Smooth muscle cell of the umbilical artery (primary cell): ENCODE measurements at places on chromosomes 1 and 21. TPM values are rescaled to one million over a fixed set of nuclear protein-coding genes. Genes with fewer than 3 reads are reported as not detected.

FAM151A gene
- total RNA-seq, result not detected in 2 replicates

TMEM125 gene
- total RNA-seq, result not detected in 2 replicates

HES3 gene
- total RNA-seq, result not detected in 2 replicates

B3GALT2 gene
- 0.37 and 0.89 TPM in 2 replicates for total RNA-seq

KPRP gene
- not detected in 2 replicates for total RNA-seq

S100A16 gene
- 146 and 351 TPM in 2 replicates for total RNA-seq

DSTYK gene
- 18.4 and 20.3 TPM in 2 replicates for total RNA-seq
